Stimulated activated CD4-positive, alpha-beta T cell treated with anti-CD3 and anti-CD28 coated beads, Interleukin-4, amount 100 ng/mL, for 1 hour (primary cell): ENCODE measurements at places on chromosomes 12 and 14.

DNA sequence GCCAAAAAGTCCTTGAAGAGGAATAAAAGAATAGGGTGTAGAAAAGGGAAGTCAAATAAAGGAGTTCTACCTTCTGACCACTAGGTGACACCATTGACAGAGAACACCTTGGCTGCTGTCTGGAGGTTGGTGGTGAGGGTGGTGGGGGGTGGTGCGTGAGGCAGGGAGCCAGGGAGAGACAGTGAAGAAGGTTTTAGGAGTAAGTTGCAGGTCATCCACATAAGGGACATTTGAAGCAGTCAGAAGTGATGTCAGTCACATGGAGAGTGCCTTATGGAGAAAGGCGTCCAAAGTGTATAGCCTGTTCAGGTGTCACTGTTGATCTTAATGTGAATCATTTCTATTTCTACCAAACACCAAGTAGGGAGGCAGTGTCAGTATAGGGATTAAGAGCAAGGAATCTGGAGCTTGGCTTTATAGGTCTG lies 279.3 kb upstream of the DDHD1 start:
- no peak for DNase-seq

DNA sequence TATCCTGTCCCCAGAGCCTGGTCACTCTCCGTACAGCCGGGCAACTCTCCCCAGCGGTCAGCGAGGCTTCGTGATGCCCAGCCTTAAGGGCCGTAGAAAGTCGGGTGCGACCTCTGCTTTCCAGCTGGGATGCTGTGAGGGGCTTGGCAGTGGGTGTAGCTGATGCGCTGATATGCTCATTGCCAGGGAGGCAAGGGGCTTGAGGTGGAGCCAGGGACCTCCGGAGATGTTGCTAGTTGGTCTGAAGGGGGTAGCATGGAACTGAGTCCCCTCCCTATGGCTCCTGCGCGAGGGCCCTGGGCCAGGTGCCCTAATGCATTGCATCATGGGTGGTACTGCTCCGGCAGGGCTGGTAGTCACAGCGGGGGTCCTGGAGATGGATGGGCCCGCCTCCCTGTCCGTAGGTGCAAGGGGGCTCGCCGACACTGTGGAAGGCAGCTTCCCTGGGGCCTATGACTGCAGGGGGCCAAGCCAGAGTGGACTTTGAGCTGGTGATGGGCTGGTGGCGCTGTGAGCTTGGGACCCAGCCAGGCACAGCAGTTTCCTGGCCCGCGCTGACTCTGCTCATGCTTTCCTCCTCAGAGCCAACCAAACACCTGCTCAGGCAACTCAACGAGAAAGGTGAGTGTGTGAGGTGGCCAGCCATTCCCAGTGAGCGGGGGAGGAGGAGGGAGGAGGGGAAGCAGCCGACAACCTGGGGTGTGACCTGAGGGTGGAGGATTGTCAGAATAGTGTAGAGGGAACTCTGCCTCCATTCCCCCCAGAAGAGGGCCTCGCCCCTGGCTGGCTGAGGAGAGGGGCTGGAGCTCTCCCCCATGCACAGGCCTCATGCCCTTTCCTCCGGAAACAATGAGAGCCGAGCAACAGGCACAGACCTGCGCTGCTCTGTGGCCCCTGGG lies 32.3 kb downstream of the PLEKHG3 start:
- DNase-seq: no peak

- no peak for DNase-seq
Measured at GRCh38 chr12:115323223-115323905, 639.4 kb upstream of the TBX3 start.

DNA sequence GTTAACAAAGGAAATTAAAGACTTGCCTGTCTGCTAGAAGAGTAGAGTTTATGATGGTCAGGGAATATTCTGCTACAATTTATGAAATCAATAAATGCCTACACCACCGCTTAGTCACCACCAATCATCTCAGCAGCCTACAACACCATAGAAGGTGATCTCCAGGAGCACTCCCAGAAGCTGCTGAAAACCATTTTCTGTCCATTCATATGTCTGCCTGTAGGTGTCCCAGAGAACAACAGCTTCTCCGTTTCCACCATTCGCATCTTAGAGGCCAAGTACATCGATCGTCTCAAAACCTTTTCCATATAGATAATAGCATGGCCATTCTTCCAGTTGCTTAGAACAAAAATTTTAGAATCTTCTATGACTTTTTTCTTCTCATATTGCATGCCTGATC lies 303.4 kb downstream of the KCNC2 start:
- no peak for DNase-seq

- no peak for DNase-seq
Measured at GRCh38 chr12:90940872-90941499, 14.0 kb downstream of the CCER1 start.

- DNase-seq: no peak
Measured at GRCh38 chr14:95045106-95045701, 112.1 kb downstream of the DICER1 start.

GRCh38 chr14:59200195-59200594 lies 11.7 kb downstream of the DAAM1 start:
- DNase-seq: no peak

DNA sequence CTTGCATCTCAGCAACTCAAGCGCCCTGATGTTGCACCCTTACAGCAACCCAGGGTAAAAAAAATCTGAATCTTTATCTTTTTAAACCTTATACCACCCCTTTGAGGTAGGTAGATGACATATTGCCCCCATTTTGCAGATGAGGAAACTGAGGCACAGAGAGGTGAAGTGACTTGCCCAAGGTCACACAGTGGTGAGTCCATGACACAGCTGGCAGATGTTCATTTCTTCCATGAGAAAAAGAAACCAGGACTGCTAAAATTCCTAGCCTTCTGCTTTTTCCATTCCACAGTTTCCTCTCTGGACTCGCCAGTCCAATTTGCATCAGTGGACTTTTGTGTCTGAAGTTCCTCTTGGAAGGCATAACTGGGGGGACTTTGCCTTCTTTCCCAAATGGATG lies 79.3 kb downstream of the IGF1 start:
- no peak for DNase-seq
